Caco-2 (cell line): ENCODE measurements at places on chromosomes 7 and 10.
A peak's percentile ranks its signal among the peaks of the same experiment; 100 is the strongest.

- no peak for DNase-seq
Measured at GRCh38 chr10:111075577-111076185, 1.1 kb upstream of the ADRA2A start.

- DNase-seq, result no peak
Measured at GRCh38 chr10:76071653-76072365, 640.4 kb downstream of the LRMDA start.

- DNase-seq, result no peak
Measured at GRCh38 chr7:103687951-103688350, 241.9 kb upstream of the SLC26A5 start.

DNA sequence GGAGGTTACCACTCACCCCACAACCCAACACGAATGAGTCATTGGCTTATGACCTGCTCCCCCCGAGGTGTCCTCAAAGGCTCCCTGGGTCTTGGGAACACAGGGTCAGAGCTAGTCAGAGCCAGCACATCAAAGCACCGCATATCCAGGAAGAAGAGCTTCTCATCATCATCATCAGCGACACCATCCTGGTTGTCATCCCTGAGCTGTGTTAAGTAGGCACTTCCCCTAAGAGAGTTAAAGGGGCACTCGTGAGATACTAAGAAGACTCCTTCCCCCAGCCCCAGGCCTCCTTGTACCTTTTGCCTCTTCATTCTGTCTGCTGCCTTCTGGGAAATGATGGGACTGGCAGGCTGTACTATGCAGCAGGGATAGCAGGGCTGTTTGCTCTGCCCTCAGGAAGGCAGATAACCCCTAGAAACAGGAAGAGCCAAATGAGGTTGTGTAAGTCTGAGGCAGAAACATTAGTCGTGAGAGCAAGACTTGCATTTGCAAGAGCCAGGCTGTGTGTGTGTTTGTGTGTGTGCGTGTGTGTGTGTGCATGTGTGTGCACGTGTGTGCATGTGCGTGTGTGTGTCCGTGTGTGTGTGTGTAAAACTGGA, 11.1 kb upstream of the CPA1 start:
- peak; percentile 68 for DNase-seq

- DNase-seq, result no peak
Measured at GRCh38 chr7:1257221-1257620, 24.5 kb downstream of the UNCX start.

GRCh38 chr10:52334595-52334994, 20.5 kb downstream of the DKK1 start:
- no peak for DNase-seq

GRCh38 chr7:35818513-35818912, 17.7 kb downstream of the SEPTIN7 start:
- no peak for DNase-seq
